GM12892 (cell line): ENCODE measurements at places on chromosomes 11 and 22.

DNA sequence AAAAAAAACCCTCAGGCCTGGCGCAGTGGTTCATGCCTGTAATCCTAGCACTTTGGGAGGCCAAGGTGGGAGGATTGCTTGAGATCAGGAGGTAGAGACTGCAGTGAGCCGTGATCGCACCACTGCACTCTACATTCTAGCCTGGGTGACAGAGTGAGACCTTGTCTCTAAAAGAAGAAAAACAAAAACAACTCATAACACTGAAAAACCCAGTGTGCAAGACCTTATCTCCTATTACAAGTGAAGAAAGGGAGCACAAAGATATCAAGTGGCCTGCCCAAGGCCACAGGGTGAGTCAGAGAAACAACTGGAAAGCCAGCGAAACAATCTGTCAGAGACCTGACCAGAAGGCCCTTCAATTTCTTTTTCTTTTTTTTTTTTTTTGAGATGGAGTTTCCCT lies 2.5 kb downstream of the TXN2 start:
- DNase-seq = no peak

DNA sequence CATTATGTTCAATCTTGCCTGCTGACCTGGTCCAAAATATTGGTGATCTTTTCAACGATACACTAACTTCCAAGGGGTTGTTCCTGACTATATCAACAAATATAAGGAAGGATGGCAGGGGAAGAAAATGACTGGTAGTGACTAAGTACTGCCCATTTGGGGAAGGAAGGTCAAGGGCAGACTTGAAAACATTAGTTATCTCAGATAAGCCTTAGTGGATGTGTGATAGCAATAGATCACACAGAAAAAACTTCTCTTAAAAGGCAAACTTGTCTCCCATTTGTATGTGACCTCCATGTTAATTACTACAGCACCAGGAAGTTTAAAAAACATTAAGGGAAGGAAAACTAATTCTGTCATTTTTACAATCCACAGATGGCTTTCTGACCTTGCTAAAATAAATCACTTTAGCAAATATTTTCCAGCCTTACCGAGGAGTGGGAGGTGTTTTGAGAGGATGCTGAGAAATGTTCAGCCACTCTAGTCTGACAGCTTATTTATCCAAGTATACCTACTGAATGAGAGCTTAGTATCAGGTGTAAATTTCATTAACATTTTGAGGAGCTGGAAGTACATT lies 88.2 kb upstream of the DDI1 start:
- no peak for DNase-seq

GRCh38 chr11:44032299-44033085 lies 15.3 kb upstream of the ACCSL start:
- no peak for DNase-seq

- no peak for DNase-seq
These were observed 117.3 kb upstream of the TEAD1 start for GRCh38 chr11:12556788-12557384.

DNA sequence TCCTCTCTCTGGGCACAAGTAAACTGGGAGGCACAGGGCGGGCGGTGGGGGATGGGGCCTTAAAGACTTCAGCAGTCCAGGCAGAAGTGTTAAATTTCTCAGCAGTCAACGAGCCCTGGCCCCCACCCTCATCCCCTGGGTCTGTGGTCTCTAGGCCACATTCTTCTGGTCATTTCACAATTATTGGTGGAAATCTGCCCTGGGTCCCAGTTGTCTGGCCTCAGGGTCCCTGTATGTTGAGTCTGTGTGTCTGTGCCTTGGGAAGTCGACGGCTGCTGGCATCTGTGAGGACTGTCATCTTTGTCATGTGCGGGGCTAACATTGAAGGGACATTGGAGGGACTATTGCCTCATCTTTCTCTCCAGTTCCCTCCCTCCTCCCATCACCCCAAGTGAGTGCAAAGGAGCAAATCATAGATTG lies 1.7 kb downstream of the TSPAN18 start:
- no peak for DNase-seq

GRCh38 chr11:16111690-16112089 lies 244.7 kb downstream of the SOX6 start:
- DNase-seq = no peak
